ENCODE measurements at places on chromosomes 3 and 15. TPM values are rescaled to one million over a fixed set of nuclear protein-coding genes. Genes with fewer than 3 reads are reported as not detected.

DNA sequence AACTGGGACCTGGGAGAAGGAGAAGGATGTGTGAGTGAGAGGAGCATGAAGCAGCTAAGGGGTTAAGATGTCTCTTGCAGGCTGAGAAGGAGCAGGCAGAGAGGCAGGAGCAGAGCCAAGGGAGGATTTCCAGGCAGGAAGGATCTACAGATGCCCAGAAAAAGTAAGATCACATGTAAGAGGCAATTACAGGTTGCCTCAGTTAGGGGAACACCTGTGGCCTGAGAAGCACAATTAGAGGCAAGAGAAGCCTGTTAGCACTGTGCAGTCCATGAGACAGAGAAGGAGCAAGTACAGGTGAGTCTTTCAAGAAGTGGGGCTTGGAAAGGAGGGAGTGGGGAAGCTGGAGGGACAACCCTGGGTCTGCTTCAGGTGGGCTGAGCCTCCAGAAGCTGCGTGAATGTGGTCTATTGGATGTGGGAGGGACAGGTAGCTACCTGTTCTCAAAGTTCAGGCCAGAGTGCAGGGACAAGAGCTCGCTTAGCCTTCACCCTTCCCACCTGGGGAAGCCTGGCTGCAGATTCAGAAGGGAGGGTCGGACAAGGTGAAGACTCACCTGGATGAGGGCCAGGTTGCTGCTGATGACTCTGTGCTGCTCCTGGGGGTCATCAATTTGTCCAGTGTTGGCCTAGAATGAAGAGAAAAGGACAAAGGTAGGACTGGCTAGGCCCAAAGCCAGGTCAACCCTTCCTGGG is 50.7 kb downstream of the SLC41A3 start:
- H3K36me3 ChIP-seq: peaks cover 38% of the 10 kb centered on the region
- H3K27ac ChIP-seq: no peak overlapping the region
- H3K4me1 ChIP-seq: peaks cover 11% of the 10 kb centered on the region
- no peak for DNase-seq
- peaks cover 19% of the 10 kb centered on the region for H3K27me3 ChIP-seq

DNA sequence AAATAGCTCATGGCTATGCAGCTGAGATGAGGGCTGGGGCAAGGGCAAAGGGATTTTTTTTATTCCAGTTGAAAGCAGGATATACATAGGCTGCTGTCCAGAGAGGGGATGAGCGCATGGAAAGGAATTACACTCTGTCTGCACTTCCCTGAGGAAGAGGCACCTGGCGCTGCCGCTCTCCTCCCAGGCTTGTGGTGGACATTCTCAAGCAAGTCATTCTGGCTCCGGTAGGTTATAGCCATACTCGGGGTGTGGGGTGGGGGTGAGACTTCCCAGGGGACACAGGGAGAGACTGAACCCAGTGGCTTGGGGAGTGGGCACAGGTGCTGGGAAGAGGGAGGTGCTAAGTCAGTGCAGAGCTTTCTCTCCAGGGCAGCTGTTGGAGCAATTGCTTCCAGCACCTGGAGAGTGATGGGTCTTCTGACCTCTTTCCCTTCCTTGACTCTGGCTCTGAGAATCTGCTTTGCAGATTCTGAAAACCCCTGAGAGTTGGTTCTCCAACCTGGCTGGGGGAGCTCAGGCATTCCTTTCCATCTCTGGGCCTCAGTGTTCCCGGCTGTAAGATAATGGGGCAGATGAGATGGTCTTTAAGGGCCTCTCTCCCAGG is 24.3 kb downstream of the CYP8B1 start:
- H3K27me3 ChIP-seq: no peaks in the 10 kb centered on the region
- no peak overlapping the region for H3K27ac ChIP-seq
- H3K4me1 ChIP-seq: peaks cover 9% of the 10 kb centered on the region
- H3K36me3 ChIP-seq: no peaks in the 10 kb centered on the region
- DNase-seq: no peak
- no peak overlapping the region for H3K4me3 ChIP-seq

GRCh38 chr3:64019271-64019670 is 4.0 kb downstream of the PSMD6 start:
- H3K27me3 ChIP-seq: no peaks in the 10 kb centered on the region
- peaks cover 60% of the 10 kb centered on the region for H3K36me3 ChIP-seq
- peaks cover 13% of the 10 kb centered on the region for H3K4me1 ChIP-seq
- no peak overlapping the region for H3K4me3 ChIP-seq

DNA sequence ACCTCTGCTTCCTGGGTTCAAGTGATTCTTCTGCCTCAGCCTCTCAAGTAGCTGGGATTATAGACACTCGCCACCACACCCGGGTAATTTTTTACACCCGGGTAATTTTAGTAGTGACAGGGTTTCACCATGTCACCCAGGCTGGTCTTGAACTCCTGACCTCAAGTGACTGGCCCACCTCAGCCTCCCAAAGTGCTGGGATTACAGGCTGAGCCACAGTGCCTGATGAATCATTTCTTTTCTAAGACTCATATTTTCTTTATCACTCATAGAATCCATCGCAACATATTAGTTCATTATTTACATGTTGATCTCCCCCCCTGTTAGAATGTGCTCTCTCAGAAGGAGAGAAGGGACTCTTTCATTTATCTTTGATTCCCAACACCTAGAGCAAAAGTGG is 109.5 kb upstream of the PTPRG start:
- H3K4me1 ChIP-seq: no peaks in the 10 kb centered on the region
- no peaks in the 10 kb centered on the region for H3K36me3 ChIP-seq
- no peak for DNase-seq
- H3K27ac ChIP-seq: no peak overlapping the region
- H3K4me3 ChIP-seq: no peak overlapping the region
- no peaks in the 10 kb centered on the region for H3K27me3 ChIP-seq

- H3K36me3 ChIP-seq: peaks cover 24% of the 10 kb centered on the region
- H3K4me1 ChIP-seq: peaks cover 37% of the 10 kb centered on the region
- H3K27ac ChIP-seq: no peak overlapping the region
- no peak for DNase-seq
- no peak overlapping the region for H3K4me3 ChIP-seq
- no peaks in the 10 kb centered on the region for H3K27me3 ChIP-seq
These were observed 767 bp downstream of the EPM2AIP1 start for GRCh38 chr3:36991923-36992805.

TMEM207 gene
- not detected for total RNA-seq

- H3K4me1 ChIP-seq: no peaks in the 10 kb centered on the region
- DNase-seq: no peak
- peaks cover 2% of the 10 kb centered on the region for H3K27me3 ChIP-seq
- no peak overlapping the region for H3K4me3 ChIP-seq
- H3K27ac ChIP-seq: no peak overlapping the region
These were observed 215.4 kb downstream of the ADAMTSL3 start for GRCh38 chr15:83869341-83869740.

GRCh38 chr15:60347480-60348049 is 50.2 kb downstream of the ANXA2 start:
- no peak for DNase-seq
- H3K27ac ChIP-seq: no peak overlapping the region
- H3K4me1 ChIP-seq: peaks cover 21% of the 10 kb centered on the region
- peaks cover 35% of the 10 kb centered on the region for H3K36me3 ChIP-seq
- H3K4me3 ChIP-seq: no peak overlapping the region
- no peaks in the 10 kb centered on the region for H3K27me3 ChIP-seq
